ENCODE measurements at places on chromosomes 3 and 15.

GRCh38 chr15:101458908-101459578 lies 30.5 kb downstream of the PCSK6 start:
- DNase-seq, result no peak

GRCh38 chr3:69927571-69927970 lies 72.0 kb upstream of the SAMMSON start:
- DNase-seq, result no peak

GRCh38 chr15:38920966-38921365 lies 356.4 kb upstream of the RASGRP1 start:
- DNase-seq, result no peak

DNA sequence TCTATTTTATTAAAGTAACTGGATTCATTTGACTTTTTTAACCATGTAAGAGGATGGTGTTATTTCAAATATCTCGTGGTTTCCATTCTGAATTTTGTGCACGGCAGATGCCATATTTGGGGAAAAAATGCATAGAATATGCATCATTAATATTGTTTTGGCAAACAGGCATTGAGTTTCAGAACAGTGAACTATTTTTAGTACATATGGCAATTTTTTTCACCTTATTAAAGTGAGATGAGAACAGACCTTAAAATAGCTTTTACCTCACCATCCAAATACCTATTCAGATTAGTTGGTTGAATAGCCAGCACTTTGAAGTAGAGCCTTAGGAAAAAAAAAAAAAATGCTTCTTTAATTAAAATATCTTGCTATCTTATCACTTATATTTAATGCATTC lies 117.3 kb upstream of the FLNB start:
- DNase-seq, result no peak

GRCh38 chr15:98649472-98650416 lies 1.4 kb downstream of the IGF1R start:
- peak; percentile 48 for DNase-seq

GRCh38 chr15:71353171-71353570 lies 237.9 kb downstream of the THSD4 start:
- no peak for DNase-seq

DNA sequence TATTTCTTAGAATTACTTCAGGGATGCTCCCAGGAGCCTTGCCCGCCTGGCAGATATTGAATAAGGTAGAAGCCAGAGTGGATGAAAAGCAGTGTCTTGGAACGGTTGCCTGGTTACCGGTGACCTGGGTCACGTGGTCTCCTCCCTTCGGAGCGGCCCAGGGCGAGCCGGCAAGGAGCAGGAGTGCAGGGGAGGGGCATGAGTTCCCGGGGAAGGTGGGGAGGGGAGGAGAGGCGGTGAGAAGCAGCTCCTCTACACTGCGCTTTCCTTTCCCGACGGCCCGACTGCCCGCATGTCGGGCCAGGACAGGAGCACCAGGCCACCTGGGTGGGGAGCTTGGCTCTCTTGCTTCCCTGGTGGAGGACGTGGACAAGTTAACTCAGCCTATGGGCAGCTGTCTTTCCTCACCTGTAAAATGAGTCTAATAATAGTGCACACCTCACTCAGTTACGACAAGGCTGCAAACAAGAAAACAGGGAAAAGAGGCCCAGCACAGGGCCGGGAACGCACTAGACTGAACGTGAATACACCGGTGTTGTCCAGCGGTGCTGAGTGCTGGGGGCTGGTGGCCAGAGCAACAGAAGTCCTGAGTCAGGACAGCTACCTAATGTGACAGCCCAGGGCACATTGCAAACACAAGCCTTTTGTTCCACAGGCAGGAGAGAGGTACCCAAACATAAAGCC lies 198.3 kb downstream of the ADAMTS9 start:
- DNase-seq, result peak; percentile 86

GRCh38 chr3:140530603-140531002 lies 147.3 kb upstream of the TRIM42 start:
- DNase-seq, result no peak

- no peak for DNase-seq
These were observed 10.7 kb downstream of the AQP9 start for GRCh38 chr15:58148633-58149445.

GRCh38 chr3:115549071-115549470 lies 74.2 kb upstream of the GAP43 start:
- no peak for DNase-seq

GRCh38 chr3:195709676-195710085 lies 11.1 kb upstream of the MUC20 start:
- no peak for DNase-seq

- DNase-seq, result peak; percentile 76
These were observed 27.3 kb upstream of the DMXL2 start for GRCh38 chr15:51649659-51650521.
